ENCODE measurements at places on chromosomes 6 and 20. TPM values are rescaled to one million over a fixed set of nuclear protein-coding genes. Genes with fewer than 3 reads are reported as not detected.

DNA sequence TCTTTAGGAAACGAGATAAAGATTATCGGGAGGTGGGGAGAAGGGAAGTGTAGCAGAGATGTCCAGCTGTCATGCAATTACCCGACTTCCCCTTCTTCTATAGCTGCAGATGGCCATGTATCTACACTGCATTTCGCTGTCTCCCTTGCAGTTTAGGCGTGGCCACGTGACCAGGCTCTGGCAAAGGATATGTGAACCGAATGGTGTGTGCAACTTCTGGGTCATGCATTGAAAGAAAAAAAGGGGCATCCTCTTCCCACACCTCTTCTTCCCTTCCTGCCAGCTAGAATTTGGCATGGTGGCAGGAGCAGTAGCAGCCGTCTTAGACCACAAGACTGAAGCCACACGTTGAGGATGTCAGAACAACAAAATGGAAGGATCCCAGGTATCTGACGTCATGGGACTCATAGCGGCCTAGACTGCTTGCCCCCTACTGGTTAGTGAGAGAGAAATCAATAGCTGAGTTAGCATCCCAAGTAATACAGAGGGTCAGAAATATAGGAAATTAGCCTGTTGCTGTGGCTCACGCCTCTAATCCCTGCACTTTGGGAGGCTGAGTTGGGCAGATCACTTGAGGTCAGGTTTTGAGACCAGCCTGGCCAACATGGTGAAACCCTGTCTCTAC, 32.8 kb downstream of the TCF15 start:
- DNase-seq, result no peak

RAB44 gene
- under 0.01 TPM for total RNA-seq

GRCh38 chr20:42340368-42340767, 722.2 kb upstream of the CHD6 start:
- DNase-seq, result no peak

DNA sequence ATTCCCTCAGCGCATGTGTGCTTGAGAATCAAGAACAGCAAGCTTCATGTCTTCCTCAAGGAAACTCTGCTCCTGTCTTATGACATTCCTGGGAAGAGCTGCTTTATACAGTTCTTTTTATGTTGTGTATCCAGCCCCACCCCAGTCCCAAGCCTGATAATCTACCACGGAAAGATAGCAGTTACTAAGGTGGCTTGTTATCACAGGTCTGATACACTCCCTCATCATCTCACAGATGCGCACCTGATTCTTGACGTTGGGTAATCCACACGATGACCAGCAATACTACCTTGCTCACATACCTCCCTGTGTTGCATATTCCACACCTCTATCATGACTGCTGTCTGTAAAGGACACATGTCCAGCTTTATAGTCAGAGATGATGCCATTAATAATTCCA, 3.2 kb downstream of the NHLRC1 start:
- DNase-seq, result no peak

DNA sequence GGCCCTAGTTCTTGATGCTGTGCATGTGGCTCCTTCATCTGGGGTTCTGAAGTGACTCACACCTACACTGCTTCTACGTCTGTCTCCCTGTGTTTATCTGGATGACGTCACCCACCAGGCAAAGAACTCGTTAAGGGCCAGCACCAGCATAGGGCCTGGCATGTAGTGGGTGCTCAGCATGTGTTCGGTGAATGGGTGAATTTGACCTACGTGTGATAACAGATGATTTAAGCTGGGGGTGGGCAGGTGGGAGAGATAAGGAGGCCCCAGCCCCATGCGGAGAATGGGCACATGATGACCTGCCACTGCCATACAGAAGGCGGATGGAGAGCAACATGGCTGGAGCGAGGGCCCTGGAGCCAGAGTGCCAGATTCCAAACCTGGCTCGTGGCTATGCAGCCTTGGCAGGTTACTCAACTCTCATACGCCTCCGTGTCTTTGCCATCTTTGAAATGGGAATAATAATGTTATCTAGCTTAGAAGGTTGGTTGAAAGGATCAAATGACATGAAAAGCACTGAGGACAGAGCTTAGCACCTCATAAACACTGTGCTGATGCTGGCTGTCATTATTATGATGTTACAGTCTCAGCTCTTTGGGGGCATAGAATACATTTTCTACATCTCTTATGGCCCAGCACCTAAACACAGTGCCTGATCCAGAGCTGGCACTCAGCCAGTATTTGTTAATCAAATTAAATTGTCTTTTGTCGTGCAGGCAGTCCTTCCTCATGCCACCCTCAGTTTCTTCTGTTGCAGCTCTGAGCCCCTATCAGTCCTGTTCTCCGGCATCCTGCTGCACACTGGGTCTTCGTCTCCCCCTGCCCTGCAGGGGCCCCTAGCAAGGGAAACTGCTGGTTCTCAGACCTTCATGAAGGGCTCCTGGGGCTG, 39.6 kb downstream of the VEGFA start:
- DNase-seq, result peak; percentile 67

PRKN gene
- 5.6 TPM for total RNA-seq

- DNase-seq, result no peak
Measured at GRCh38 chr6:136723780-136724179, 68.5 kb downstream of the MAP3K5 start.

LIN28B gene
- total RNA-seq, result not detected

VPS16 gene
- 46.1 TPM for total RNA-seq

DNA sequence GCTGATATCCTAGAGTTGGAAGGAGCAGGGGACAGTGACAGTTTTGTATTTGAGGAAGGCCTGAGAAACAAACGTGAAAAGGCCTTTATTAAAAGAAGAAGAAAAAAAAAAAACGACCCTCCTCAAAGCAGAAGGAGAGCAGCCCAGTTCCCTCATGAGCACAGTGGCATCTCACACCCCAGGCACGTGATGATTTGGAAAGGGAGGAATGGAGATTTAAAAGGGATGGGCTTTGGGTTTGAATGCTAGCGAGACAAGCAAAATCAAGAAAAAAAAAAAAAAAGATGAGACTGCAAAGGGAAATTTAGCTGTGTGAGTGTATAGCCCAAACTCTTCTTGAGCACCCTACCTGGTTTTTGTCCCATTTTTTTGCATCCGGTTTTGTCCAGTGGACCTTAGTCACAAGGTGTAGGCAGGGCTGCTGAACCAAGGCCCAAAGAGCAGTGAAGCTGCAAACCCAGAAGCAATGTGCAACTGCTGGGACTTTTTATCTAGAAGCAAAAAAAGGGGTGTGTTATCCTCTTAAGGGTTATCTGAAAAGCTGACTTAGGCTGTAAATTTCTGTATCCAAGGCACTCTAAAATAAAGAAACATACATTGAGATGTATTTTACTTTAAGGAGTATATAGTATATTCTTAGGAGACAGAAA, 54.5 kb upstream of the RREB1 start:
- no peak for DNase-seq

DNA sequence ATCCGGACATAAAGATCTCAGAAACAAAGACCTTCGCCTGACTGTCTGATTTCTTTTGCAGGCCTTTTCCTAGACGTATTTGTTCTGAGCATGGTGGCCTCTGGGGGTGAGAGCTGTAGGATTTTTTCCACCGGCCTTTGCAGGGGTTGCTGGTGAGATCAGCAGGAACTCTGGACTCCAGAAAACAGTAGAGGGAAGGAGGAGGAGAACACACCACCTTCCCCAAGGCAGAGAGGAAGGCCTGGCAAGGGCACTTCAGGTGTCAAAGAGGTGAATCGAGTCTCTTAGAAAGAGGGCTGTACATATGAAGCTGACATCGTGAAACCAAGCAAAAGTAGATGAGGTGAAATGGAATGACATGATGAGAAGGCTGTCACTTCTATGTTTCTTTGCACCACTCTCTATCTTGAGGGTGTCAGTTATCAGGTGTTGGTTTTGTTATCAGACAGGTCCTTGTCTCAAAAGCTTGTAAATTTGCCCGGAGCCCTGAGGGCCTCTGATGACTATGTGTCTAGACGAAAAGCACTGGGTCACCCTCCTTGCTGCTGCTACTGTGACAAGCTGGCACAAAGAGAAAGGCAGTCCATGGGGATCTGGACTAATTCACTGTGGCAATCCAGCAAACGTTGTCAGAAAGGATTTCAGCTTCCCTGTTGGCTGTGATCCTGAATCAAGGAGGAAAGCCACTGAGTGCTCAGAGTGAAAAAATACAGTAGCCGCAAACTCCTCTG, 91.3 kb upstream of the MAP3K7 start:
- DNase-seq, result no peak

DNA sequence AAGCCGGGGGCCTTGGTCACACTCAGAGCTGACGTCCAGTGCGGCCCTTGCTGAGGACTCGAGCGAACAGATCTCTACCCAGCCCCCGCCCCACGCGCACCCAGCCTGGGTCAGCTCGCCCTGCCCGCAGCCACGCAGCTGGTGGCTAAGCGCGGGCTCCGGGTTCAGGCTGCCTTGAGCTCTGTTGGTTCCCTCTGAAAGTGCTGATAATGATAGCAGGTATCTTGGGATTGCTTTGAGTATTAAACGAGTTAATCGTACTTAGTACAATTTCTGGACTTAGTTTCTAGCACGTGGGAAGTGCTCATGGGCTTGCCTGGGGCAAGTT, 88.1 kb upstream of the TGM3 start:
- no peak for DNase-seq

CEP57L1 gene
- total RNA-seq, result 26.7 TPM

FBXO30 gene
- total RNA-seq, result 25.9 TPM

DNA sequence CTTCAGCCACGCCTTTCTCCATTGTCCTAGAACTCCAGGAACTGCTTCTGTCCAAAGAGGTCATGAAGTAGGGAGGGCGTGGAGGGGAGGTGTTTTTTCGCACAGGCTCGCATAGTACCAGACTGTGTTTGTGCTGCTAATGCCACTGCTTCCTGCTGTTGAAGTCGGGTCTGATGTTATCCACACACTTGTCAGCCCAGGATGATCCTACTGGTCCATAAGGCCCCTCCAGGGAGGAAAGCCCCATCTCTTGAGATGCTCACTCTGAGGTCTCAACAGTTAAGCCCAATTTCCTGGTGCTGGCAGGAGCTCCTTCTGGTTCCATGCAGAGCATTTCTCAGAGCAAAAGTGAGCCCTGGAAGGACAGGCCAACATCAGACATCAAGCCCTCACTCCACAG, 65.6 kb downstream of the C6orf118 start:
- no peak for DNase-seq

DNA sequence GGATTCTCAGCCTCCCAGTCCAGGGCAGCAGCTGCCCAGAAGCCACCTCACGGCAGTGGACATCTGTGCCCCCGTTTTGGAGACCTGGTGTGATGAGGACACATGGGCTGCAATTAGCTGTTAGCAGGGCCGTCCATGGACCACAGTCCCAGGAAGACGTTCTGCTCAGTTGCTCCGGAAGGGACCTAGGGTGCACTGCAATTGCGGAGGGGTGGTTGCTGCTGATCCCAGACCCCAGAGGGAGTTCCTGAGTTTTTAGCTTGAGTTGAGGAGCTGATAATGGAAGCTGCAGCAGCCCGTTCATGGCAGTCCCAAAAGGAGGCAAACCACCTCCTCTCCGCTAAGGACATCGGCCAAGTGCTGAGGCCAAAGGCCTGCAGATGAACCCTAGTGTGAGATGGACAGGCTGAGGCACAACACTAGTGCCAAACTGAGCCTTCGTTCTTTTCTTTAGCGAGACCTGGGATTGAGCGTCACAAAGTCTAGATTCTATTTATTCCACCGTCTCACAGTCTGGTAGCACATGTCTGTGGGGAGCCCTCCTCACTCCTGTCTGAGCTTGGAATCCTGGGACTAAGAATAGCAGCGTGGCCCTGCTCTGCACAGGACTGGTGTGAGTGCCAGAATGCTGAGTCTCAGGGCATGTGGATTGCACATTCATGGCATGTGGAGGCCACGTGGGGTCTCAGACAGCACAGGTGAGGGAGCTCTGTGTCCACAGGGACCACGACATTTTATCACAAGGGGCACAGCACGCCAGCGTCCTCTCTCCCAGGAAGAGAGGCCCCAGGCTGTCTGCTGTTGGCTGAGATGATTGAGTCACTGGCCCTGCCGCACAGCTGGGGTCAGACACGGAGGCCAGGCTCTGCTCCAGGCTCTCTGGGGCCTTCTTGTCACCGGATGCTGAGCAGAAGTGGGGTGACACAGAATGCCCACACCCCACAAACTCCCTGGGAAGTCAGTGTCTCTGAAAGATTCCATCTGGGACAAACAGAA, 113.4 kb downstream of the PSMB1 start:
- DNase-seq, result no peak

PTPRK gene
- total RNA-seq, result 75.5 TPM

DNA sequence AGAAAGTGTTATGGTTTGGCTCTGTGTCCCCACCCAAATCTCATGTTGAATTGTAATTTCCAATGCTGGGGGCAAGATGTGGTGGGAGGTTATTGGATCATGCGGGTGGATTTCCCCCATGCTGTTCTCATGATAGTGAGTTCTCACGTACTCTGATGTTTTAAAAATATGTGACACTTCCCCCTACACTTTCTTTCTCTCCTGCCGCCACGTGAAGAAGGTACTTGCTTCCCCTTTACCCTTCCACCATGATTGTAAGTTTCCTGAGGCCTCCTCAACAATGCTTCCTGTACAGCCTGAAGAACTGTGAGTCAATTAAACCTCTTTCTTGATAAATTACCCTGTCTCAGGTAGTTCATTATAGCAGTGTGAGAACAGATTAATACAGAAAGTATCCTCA, 150.8 kb downstream of the TMEM200A start:
- no peak for DNase-seq

DNA sequence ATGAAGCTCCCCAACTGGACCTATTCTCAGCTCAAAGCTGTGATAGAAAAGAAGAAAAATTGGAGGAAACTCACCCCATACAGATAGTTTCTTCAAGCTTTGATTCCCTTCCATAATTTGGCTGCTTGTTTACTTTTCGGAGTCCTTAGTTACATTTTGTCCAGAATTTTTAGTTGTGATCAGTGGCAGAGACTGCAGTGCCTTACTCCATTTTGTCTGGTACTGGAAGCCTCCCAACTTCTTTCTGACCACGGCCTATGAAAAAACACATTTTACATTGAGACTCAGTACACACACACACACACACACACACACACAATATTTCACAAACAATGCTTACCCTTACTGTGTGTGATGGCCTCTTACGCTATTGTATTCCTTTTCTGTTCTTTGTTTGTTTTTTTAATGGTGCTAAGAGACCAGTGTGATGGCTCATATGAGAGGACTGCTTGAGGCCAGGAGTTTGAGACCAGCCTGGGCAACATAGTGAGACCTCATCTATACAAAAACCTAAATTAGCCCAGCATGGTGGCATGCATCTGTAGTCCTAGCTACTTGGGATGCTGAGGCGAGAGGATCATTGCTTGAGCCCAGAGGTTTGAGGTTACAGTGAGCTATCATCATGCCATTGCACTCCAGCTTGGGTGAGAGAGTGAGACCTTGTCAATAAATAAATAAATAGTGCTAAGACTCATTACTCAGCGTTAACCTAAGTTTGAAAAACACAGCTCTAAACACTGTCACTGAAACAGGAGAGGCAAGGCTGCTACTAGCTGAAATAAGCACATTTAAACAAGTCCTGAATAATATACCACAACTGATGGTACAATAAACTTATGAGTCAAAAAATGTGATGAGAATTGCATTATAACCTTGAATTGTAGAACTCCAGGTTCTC, 13.8 kb upstream of the RNF8 start:
- no peak for DNase-seq

GRCh38 chr6:131807644-131808459, at the start of gene ENPP1:
TSS of gene ENPP1 (plus strand) at chr6:131808020. CDS start at chr6:131808036, 16 bp downstream.
- peak; percentile 74 for DNase-seq

GRCh38 chr6:111200350-111201243, 113.3 kb downstream of the SLC16A10 start:
- DNase-seq, result no peak
